ENCODE measurements at places on chromosomes 16 and 17. TPM values are rescaled to one million over a fixed set of nuclear protein-coding genes. Genes with fewer than 3 reads are reported as not detected.

ATP2A1 gene
- 0.25 TPM for polyA plus RNA-seq

DBNDD1 gene
- 17.9 TPM for polyA plus RNA-seq

CYB5B gene
- polyA plus RNA-seq: 64.9 TPM

MVP gene
- polyA plus RNA-seq: 63.3 TPM

SOST gene
- polyA plus RNA-seq: not detected

CDRT15 gene
- not detected for polyA plus RNA-seq

ZP2 gene
- polyA plus RNA-seq: 0.01 TPM

SLC5A2 gene
- polyA plus RNA-seq: 1.3 TPM

All from esophagus (tissue), 2 donors.